Sciatic nerve (tissue), 2 donors: ENCODE measurements at places on chromosomes 5 and 9. TPM values are rescaled to one million over a fixed set of nuclear protein-coding genes. Genes with fewer than 3 reads are reported as not detected.

ZBTB6 gene
- total RNA-seq: 9.5 TPM

ST8SIA4 gene
- total RNA-seq: 17.3 TPM

C8G gene
- total RNA-seq: not detected

ZDHHC21 gene
- 16.9 TPM for total RNA-seq

SLC22A4 gene
- total RNA-seq: 5.7 TPM

OR1Q1 gene
- total RNA-seq: not detected

ARL14EPL gene
- total RNA-seq: not detected

PLPP7 gene
- total RNA-seq: 8.6 TPM

PCDHAC2 gene
- total RNA-seq: 2.4 TPM

IL5 gene
- total RNA-seq: not detected

HMGXB3 gene
- total RNA-seq: 34.6 TPM

TRIM14 gene
- total RNA-seq: 12.6 TPM

PCA3 gene
- 0.18 TPM for total RNA-seq

SPATA6L gene
- 4.3 TPM for total RNA-seq

TOR1B gene
- total RNA-seq: 15.7 TPM

TRAF1 gene
- 8.0 TPM for total RNA-seq

LCN12 gene
- 8.6 TPM for total RNA-seq

TEX48 gene
- total RNA-seq: not detected

TMC1 gene
- 0.36 TPM for total RNA-seq

FAM153A gene
- 3.0 TPM for total RNA-seq

SIGMAR1 gene
- total RNA-seq: 43.6 TPM

ORM2 gene
- total RNA-seq: not detected

PKD2L2 gene
- not detected for total RNA-seq

MED22 gene
- 36.2 TPM for total RNA-seq

NPDC1 gene
- total RNA-seq: 157 TPM

BTNL8 gene
- 0.53 TPM for total RNA-seq

ADGRV1 gene
- total RNA-seq: 1.7 TPM

SLC6A19 gene
- total RNA-seq: 0.09 TPM

HTR4 gene
- 0.13 TPM for total RNA-seq

EFNA5 gene
- total RNA-seq: 18.5 TPM

SPINK13 gene
- not detected for total RNA-seq

SPRY4 gene
- total RNA-seq: 59.3 TPM

MEIKIN gene
- not detected for total RNA-seq

BTNL9 gene
- total RNA-seq: 105 TPM

ZDHHC12 gene
- 7.4 TPM for total RNA-seq

IRX1 gene
- 0.62 TPM for total RNA-seq

TMEM250 gene
- 23.0 TPM for total RNA-seq

DMRT3 gene
- 0.40 TPM for total RNA-seq

QSOX2 gene
- 7.5 TPM for total RNA-seq

SLC34A1 gene
- total RNA-seq: not detected

WNT8A gene
- not detected for total RNA-seq

TLX3 gene
- total RNA-seq: not detected

MARCOL gene
- total RNA-seq: not detected
